Activated T-helper 17 cell treated with anti-CD3 and anti-CD28 coated beads, Interleukin-2, amount 50 U/mL, for 72 hours (primary cell): ENCODE measurements at places on chromosomes 3 and 15. TPM values are rescaled to one million over a fixed set of nuclear protein-coding genes. Genes with fewer than 3 reads are reported as not detected.

GRCh38 chr15:88535607-88536313, 10.7 kb downstream of the DET1 start:
- ATAC-seq = no peak

GRCh38 chr15:89150287-89150686, 62.0 kb downstream of the ABHD2 start:
- ATAC-seq = no peak

DNA sequence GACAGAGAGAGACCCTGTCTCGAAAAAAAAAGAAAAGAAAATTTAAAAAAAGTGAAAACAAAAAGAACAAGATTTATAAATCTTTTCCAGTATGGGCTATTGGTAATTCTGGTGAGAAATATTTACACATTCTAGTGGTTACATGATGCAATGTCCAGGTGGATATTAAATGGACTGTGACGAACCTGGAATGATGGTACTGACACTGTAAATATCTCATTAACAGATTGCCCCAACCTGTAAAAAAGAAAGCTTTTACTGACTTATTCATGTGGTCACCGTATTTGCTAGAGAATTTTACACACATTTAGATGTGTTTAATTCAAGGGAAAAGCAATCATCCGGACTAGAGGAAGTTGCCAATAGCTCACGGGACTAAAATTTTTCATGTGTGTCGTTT, 162.1 kb upstream of the LRIG1 start:
- ATAC-seq = no peak

DNA sequence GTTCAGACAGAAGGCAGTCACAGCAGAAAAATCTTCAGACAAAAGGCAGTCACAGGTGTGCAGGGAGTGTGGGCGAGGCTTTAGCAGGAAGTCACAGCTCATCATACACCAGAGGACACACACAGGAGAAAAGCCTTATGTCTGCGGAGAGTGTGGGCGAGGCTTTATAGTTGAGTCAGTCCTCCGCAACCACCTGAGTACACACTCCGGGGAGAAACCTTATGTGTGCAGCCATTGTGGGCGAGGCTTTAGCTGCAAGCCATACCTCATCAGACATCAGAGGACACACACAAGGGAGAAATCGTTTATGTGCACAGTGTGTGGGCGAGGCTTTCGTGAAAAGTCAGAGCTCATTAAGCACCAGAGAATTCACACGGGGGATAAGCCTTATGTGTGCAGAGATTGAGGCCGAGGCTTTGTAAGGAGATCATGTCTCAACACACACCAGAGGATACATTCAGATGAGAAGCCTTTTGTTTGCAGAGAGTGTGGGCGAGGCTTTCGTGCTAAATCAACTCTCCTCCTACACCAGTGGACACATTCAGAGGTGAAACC, 27.6 kb downstream of the ZNF589 start:
- peak; percentile 86 for ATAC-seq

BCL2A1 gene
- 77.0 TPM for total RNA-seq

- no peak for ATAC-seq
Measured at GRCh38 chr15:42093966-42094365, 396 bp downstream of the PLA2G4D start.

- no peak for ATAC-seq
Measured at GRCh38 chr15:82051664-82052063, 5.8 kb upstream of the MEX3B start.

- no peak for ATAC-seq
Measured at GRCh38 chr15:29470794-29471193, 201.2 kb upstream of the NSMCE3 start.

DNA sequence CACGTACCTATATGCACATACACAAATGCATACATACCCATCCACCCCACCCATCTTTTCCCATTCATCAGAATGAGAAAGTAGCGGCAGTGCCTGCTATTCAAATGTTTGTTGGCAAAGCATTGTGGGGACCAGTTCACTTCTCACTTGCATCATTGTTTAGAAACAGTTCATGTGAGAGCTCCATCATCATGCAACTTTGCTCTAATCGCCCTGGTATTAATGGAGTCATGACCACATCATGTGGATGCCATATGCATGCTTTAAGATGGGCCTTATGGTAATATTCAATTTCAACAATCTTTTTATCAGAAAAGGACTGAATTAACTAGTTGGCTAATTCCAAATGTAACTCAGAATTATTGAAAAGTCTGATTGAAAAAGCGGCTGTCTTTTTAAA, 80.5 kb downstream of the LRTM1 start:
- no peak for ATAC-seq

- no peak for ATAC-seq
Measured at GRCh38 chr3:170997961-170998913, 28.3 kb downstream of the SLC2A2 start.
